Activated gamma-delta T cell treated with anti-CD3 and anti-CD28 coated beads, Interleukin-2, amount 50 U/mL, for 16 hours (primary cell): ENCODE measurements at places on chromosomes 3 and 15.

DNA sequence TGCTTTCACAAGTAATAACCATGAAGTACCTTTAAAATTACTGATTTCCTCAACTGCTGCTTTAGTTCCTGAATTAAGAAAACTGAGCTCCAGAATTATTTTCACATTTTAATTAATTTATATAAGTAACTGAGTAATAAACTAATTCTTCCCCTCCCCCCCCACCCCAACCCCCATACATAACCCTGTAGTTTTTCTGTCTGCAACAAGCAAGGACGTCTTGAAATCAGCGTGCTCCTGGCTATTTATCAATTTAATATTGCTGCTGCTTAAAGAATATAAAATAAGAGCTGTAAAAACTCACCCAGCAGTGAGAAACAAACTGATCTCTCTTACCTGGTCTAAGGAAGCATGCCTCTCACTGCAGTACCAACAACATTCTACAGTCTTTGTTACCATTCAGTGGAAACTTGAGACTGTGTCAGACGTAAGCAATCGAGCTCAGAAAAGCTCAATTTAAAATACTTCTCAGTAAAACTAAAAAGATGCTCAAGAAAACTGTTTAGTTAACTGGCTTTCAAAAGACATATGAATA is 121.0 kb downstream of the TFDP2 start:
- no peak for DNase-seq

DNA sequence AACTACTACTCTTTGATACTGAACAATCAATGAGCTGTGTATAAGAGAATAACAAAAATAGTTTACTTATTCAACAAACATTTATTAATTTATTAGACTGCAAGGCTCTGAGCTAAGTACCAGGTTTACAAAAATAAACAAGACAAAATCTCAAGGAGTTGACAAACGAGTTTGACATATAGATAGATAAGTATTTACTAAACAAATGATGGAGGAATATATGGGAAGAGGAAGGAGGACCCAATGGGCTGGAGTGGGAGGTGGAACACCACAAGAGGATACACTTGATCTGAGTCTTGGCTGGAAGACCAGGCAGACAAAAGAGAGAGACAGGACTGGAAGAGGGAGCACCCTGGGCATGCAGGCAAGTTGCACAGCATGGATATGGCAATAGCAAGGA is 47.5 kb upstream of the FSIP1 start:
- no peak for DNase-seq

DNA sequence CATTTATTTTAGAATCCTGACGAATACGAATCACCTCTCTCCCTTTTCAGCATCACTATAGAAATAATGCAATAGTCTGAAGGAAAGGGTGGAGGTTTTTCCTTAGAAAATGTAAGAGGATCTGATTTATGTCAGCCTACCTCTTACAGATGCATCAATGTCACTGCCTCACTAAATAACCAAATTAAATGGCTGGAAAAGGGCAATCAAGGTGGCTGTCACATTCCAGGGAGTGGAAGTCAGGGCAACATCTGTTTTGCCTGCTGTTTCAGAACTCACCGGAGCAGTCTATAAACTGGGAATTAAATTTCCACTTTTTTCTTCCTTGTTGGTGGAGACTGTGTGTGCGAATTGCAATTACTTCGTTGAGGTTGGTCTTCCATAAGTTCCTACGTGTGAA is 299.3 kb upstream of the PDZRN3 start:
- DNase-seq: no peak

DNA sequence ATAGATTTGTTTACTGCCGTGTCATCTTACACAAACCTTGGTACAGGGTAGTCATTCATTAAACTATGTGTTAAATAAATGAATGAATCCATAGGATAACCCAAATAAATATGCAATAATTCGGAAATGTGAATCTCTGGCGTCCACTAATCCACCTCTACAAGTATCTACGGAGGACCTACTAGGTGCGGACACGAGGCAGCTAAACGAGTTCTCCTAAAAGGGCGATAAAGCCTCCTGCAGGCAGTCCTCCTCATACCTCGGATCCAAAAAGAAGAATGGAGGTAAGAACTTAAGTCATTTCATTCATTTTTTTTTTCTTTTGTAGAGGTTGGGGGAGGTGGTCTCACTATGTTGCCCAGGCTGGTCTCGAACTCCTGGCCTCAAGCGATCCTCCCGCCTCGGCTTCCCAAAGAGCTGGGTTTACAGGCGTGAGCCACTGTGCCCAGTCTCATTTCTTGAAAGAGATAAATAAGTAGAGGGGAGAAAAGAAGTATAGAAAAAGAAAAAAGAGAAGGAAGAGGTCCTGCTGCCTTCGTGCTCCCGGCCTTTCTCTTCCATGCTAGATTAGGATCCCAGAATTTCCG is 706 bp upstream of the RPL35A start:
- DNase-seq: no peak

DNA sequence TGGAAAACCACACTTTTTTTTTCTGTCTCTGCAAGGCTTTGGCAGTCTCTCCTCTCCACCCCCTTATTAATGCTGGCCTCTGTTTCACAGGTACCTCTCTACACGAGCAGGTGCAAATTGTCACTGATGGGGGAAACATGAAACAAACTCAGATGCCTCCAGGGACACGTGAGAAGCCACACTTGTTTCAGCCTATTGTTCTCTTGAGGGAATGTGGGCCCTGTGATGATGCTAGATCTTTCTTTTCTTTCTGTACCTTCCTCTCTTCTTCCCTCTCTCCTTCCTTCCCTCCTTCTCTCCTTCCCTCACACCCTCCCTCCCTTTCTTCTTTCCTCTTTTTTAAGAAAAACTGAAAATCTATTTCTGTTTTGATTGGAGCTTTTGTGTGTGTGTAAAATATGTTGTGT is 5.7 kb upstream of the BLM start:
- no peak for DNase-seq

DNA sequence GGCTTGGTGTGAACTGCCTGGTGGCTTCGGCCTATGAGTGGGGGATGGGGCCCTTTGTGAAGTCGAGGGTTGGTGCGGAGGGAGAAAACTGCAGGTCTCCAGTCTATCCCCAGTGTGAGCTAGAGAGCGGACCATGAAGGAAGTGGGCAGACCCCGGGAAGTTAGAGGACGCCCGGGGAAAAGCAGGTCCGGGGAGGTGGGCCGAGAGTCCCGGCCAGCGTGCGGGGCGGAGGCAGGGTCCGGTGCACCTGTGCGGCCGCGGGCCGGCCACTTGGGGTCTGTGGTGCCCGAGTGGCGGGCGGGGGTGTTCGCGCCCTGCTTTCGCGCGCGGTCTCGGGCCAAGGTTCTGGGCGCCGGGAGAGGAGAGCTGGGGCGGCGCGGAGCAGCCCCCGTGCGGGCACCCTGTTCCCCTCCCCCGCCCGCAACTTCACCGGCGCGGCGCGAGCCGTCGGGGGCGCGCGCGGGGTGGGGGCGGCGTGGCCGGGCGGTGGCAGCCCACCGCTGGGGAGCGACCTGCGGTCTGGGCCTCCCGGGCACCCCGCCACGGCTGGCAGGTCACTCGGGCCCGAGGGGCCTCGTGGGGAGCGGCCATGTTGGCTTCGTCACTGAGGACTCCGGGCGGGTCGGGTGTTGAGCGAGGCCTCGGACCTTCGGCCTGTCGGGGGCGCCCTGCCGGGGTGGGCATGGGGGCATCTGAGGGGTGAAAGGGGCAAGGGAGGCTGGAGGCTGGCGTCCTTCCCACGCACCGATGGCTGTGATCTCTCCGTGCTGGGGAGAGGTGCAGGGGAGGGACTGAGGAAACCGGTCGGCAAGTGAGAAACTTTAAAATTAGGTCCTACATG is 4.8 kb downstream of the UBE2E1 start:
- DNase-seq: peak; percentile 21

GRCh38 chr3:94256888-94257813 is 194.3 kb downstream of the NSUN3 start:
- DNase-seq: no peak
